ENCODE measurements at places on chromosomes 5 and 9.

DNA sequence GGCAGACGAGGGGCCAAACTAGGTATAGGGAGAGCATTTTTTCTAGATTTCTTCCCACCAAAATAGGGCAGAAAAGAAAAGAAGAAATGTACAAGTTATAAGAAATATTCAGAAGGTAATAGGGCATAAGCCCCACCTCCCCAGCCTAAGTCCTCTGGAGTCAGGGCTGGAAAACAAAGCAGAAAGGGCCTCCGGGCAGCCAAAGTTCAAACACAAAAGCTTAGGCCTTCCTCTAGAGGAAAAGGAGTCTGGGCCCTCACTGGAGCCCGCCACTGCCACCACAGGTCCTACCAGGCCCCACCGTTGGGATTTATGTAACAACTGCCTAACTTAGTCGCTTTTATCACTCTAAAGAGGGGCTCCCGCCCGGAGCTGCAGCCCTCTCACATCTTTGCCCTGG, 27.6 kb downstream of the TBC1D2 start:
- no peak overlapping the region for H3K27ac ChIP-seq
- H3K27me3 ChIP-seq, result no peaks in the 10 kb centered on the region
- peaks cover 18% of the 10 kb centered on the region for H3K4me1 ChIP-seq
- peaks cover 72% of the 10 kb centered on the region for H3K36me3 ChIP-seq
- H3K4me3 ChIP-seq, result no peak overlapping the region

- no peak for DNase-seq
- no peak overlapping the region for H3K27ac ChIP-seq
- no peaks in the 10 kb centered on the region for H3K36me3 ChIP-seq
- H3K4me3 ChIP-seq, result no peak overlapping the region
Measured at GRCh38 chr9:116297346-116297745, 143.8 kb downstream of the PAPPA start.

GRCh38 chr5:43895876-43896275, 292.9 kb downstream of the NNT start:
- H3K27me3 ChIP-seq, result no peaks in the 10 kb centered on the region
- H3K4me3 ChIP-seq, result no peak overlapping the region
- no peaks in the 10 kb centered on the region for H3K36me3 ChIP-seq
- no peak for DNase-seq
- H3K4me1 ChIP-seq, result no peaks in the 10 kb centered on the region

DNA sequence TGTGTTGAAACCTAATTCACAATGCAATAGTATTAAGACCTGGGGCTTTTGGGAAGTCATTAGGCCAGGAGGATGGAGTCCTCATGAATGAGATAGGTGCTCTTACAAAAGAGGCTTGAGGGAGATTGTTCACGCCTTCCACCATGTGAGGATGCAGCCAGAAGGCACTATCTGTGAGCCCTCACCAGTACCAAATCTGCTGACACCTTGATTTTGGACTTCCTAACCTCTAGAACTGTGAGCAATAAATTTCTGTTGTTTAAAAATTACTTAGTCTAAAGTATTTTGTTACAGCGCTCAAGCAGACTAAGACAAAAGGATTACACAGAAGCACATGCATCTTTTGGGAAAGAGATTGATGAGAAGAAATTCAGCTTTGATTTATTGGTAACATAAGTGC, 232.9 kb upstream of the NR4A3 start:
- H3K36me3 ChIP-seq, result no peaks in the 10 kb centered on the region
- no peak for DNase-seq
- H3K4me1 ChIP-seq, result no peaks in the 10 kb centered on the region
- H3K4me3 ChIP-seq, result no peak overlapping the region

- H3K4me1 ChIP-seq, result no peaks in the 10 kb centered on the region
- no peaks in the 10 kb centered on the region for H3K27me3 ChIP-seq
- no peak for DNase-seq
Measured at GRCh38 chr5:25975885-25976284, 1062.5 kb downstream of the CDH9 start.

DNA sequence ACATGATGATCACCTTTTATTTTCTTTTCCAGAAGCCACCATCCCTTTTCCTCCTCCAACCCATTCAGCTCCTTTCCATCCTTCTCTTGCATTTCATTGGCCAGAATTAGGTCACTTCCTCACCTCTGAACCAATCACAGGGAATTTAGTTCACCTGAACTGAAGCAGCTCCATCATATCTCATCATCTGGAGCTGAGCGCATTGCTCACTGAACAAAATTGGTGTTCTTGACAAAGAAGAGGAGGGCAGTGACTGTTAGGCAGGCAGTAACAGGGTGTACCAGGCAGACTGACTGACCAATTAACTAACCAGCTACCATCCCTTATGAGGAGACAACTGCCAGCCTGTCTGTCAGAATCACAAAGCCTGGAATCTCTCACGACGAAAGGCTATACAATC, 1.8 kb upstream of the ZNF354A start:
- H3K27ac ChIP-seq, result no peak overlapping the region
- DNase-seq, result no peak
- H3K36me3 ChIP-seq, result no peaks in the 10 kb centered on the region
- H3K27me3 ChIP-seq, result no peaks in the 10 kb centered on the region
- H3K4me1 ChIP-seq, result peaks cover 2% of the 10 kb centered on the region

DNA sequence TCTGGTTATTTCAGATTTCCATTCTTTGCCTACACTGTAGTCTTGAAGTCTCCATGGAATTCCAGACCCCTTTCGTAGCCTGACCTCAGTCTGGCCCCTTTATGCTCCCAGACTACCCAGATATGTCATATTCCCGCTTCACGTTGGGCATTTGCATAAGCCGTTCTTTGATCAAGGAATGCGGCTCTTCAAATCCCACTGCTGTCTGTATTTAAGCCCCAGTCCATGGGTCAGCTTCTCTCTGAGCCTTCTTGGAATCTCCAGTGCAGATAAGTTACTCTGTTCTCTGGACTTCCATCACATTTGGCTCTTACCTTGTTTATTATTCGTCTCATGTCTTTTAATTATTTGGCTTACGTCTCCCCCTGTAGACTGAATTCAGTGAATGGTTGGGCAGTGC, 97.4 kb downstream of the PARP8 start:
- H3K4me1 ChIP-seq, result no peaks in the 10 kb centered on the region
- H3K4me3 ChIP-seq, result no peak overlapping the region
- no peaks in the 10 kb centered on the region for H3K36me3 ChIP-seq
- H3K27ac ChIP-seq, result no peak overlapping the region

DNA sequence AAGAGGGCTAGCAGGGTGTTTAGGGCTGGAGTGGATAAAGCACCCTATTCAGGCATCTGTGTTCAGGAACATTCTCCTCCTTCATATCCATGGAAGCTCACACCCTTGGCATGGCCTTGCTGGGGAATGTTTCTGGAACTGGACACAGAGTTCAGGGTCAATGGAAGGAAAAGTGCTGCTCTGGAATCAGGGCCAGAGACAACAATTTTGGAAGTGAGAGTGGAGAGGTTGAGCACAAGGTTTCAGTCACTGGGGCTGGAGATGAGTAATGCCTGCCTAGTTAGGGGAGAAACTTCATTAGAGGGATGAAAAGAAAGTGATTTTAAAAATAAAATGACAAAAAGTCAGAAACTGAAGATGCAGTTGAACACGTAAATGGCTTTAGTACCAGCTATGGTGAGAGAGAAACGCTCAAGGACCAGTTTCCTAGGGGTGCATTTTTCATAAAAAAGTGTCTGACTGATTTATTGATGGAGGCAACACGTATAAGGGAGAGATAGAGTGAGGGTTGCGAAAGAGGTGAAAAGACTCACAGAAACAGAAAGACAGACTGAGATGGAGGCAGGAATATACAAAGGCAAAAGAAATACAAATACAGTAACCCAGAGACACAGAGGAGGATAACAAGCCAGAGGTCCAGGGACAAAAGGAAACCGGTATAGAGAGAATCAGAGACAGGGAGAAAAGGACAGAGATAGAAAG, 8.0 kb upstream of the TNFSF15 start:
- no peak overlapping the region for H3K27ac ChIP-seq
- no peak for DNase-seq
- no peaks in the 10 kb centered on the region for H3K27me3 ChIP-seq
- no peaks in the 10 kb centered on the region for H3K36me3 ChIP-seq
- H3K4me3 ChIP-seq, result no peak overlapping the region
- no peaks in the 10 kb centered on the region for H3K4me1 ChIP-seq

DNA sequence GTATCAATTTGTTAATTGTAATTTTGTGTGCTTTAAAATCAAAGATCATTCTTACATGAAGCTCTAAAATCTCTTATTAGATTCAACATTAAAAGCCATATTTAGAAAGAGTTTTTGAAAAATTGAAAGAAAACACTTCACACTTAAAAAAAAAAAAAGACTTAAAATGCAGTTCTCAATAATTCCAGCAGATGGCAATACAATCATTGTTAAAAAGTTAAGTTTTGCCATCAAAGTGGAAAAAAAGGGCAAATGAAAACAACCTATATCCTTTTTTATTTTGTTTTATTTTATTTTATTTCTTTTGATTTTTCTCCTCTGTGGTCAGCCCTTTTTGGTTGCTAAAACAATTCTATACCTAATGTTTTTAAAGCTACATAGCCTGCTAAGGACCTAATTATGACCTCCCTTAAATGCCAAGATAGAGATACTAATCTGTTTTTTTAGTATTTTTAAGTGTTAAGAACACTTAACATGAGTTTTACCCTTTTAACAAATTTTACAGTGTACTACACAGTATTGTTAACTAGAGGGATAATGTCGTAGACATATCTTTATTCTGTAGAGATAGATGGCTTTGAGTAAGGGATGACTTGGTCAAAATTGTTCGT, 154.2 kb upstream of the DAB2 start:
- H3K27ac ChIP-seq, result no peak overlapping the region
- H3K36me3 ChIP-seq, result no peaks in the 10 kb centered on the region
- H3K4me3 ChIP-seq, result no peak overlapping the region
- H3K27me3 ChIP-seq, result peaks cover 2% of the 10 kb centered on the region
- no peaks in the 10 kb centered on the region for H3K4me1 ChIP-seq

GRCh38 chr5:952597-953271, 55.9 kb upstream of the NKD2 start:
- no peak overlapping the region for H3K4me3 ChIP-seq
- no peak overlapping the region for H3K27ac ChIP-seq
- no peak for DNase-seq
- H3K36me3 ChIP-seq, result no peaks in the 10 kb centered on the region

DNA sequence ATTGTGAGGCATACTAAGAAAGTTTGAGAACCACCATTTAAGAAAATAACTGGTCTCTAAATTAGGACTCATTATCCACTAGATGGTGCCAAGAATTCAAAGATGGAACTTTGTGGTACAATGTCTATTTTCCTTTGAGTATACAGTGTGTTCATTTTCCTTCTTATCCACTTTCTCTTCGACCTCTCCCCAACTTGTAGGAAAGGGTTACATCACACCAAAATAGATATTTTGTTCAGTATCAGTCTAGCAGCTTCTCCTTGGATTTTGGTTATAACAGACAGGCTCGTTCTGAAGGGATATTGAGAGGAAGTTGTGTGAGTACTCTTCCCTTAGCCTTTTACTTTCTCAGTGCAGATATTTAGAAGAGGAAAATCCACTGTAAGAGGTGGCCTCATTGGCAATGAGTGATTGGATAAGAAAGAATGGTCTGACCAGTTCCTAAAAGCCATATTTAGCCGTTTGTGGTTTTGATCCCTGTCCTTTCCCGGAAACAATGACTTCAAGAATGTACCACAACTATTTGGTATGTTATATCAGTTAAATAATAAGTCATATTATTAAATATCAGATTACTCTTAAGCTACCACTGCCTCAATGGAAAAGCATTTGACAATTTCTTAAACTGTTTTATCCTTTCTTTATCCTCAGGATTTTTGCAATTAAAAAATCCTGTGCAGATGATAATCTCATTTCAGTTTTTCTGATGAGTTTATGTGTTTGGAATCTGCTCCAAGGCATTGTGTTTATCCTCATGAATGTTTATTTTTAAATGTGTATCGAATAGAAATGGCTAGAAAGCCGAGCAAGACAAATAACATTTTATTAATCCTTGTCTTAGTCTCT, 69.0 kb upstream of the GRAMD2B start:
- peak overlapping the region; percentile 74 for H3K27ac ChIP-seq
- peaks cover 27% of the 10 kb centered on the region for H3K4me1 ChIP-seq
- H3K4me3 ChIP-seq, result peak overlapping the region; percentile 58
- peak; percentile 23 for DNase-seq
- no peaks in the 10 kb centered on the region for H3K27me3 ChIP-seq
- H3K36me3 ChIP-seq, result no peaks in the 10 kb centered on the region

DNA sequence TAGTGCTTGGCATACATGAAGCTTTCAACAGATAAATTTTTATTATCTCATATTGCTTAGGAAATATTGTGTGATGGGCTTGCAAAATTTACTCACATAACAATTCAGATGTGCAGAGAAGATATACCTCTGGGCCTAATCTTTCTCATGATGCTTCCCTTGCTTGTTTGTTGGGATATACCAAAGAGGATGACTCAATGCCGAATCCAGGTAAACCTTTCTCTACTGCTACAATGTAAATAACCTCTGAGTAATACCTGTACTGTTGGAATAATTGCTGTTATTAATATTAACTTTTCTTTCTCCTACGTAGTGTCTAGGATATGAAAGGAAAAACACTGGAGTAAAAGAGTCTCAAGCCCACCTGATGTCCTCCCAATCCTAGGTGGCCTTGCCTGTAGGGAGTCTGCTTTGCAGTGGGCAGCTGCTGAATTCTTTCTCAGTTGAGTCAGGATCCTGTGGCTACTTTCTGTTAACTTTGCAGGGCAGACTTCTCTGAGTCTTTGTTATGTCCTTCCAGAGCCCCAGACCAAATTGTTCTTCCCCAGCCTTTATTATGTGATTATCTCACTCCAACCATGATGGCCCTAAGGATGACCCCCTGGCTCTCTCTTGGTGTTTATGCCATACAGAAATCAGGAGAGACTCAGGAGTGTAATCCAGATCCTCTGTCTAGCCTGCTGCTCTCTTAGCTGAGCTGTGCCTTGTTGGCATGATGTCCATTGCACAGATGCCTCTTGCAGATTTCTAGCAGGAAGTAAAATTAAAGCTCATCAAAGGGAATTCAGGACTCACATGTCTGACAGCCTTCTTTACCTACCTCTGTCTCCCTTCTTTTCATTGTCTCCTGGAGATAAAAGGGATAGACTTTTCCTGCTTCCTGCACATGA, 208.1 kb downstream of the SNX18 start:
- H3K27ac ChIP-seq, result no peak overlapping the region
- H3K4me1 ChIP-seq, result no peaks in the 10 kb centered on the region
- no peak for DNase-seq
- H3K27me3 ChIP-seq, result no peaks in the 10 kb centered on the region
- no peak overlapping the region for H3K4me3 ChIP-seq

DNA sequence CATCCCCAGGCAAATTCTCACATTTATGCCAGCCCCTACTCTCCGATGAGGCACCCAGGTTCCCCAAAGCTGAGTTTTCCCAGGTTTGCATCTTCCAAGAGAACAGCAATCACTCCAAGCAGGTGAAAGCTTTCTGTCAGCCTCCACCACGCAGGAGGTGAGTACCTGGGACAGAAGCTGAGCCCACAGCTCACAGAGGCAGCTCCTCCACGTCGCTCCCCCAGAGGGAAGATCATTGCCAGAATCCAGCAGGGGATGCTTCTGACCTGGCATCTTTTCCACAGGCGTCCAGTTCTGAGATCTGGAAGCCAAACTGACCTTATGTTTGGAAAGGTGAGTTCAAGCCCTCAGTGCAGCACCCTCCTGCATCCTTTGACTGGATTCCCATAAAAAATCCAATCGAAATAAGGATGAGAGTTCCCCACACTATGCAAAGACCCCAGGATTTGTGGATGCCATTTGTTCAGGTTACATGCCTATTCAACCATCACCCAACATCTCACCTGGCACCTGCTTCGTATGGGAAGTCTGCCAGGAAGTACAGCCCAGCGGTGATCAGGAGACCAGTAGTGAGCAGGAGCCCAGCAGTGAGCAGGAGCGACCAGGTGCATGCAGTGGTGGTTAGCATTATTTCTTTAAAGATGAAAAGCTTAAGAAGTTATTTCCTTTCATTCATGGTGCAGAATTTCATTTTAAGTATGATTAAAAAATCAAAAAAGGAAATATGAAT, 47.4 kb upstream of the OLFM1 start:
- H3K27me3 ChIP-seq, result peaks cover 7% of the 10 kb centered on the region
- H3K36me3 ChIP-seq, result no peaks in the 10 kb centered on the region
- H3K27ac ChIP-seq, result no peak overlapping the region
- H3K4me1 ChIP-seq, result no peaks in the 10 kb centered on the region
- H3K4me3 ChIP-seq, result no peak overlapping the region
- DNase-seq, result no peak
